ENCODE measurements at places on chromosomes 3 and 15.

GRCh38 chr3:147030274-147030673 is 376.1 kb downstream of the ZIC4 start:
- no peaks in the 10 kb centered on the region for H3K27me3 ChIP-seq
- H3K27ac ChIP-seq, result no peak overlapping the region
- H3K4me1 ChIP-seq, result no peaks in the 10 kb centered on the region
- no peak for DNase-seq
- H3K36me3 ChIP-seq, result no peaks in the 10 kb centered on the region
- no peak overlapping the region for H3K4me3 ChIP-seq

GRCh38 chr3:43796041-43796596 is 105.4 kb downstream of the ABHD5 start:
- DNase-seq, result no peak
- peaks cover 64% of the 10 kb centered on the region for H3K27me3 ChIP-seq
- H3K27ac ChIP-seq, result no peak overlapping the region
- peaks cover 1% of the 10 kb centered on the region for H3K36me3 ChIP-seq
- H3K4me1 ChIP-seq, result no peaks in the 10 kb centered on the region

DNA sequence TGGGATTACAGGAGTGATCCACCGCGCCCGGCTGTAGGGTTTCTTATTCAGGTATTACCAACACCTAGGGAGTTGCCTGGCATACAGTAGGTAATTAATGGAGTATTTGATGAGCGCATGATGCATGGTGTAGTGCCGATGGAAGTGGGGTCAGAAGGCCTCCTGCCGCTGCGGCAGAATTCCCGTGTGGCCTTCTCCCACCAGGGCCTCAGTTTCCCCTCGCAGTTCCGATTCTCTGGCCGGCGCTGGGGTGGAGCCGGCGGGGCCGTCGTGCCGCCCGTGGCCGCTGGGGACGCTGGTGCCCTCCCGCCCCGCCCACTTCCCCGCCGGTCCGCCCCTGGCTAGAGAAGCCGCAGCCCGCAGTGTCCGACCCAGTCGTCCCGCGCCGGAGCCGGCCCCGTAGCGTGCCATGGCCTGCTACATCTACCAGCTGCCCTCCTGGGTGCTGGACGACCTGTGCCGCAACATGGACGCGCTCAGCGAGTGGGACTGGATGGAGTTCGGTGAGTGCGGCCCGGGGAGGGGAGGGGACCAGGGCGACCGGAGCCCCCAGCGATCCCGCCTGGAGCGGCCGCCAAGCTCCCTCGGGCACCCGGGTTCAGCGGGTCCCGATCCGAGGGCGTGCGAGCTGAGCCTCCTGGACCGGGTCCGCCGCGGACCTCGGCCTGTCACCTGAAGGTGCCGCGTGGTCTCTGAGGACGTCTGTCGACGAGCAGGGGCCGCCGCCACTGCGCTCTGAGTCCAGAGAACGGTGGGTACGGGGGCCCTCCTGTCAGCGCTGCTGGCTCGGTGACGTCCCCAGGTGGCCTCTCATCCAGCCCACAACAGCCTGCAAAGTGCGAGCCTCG is at the start of gene IRAK2:
IRAK2 (plus strand) TSS at position 374 of the 848 bp plus-strand sequence; CDS start at position 410, 36 bp downstream.
- no peak within 1 kb of the TSS for H3K27ac ChIP-seq
- peak; percentile 23 for DNase-seq
- peaks cover 4% of the 10 kb centered on the region for H3K36me3 ChIP-seq
- H3K27me3 ChIP-seq, result no peaks in the 10 kb centered on the region
- H3K4me3 ChIP-seq, result peak within 1 kb of the TSS; percentile 71

- peaks cover 34% of the 10 kb centered on the region for H3K4me1 ChIP-seq
- DNase-seq, result no peak
- no peak overlapping the region for H3K4me3 ChIP-seq
- H3K36me3 ChIP-seq, result peaks cover 12% of the 10 kb centered on the region
- no peak overlapping the region for H3K27ac ChIP-seq
- H3K27me3 ChIP-seq, result no peaks in the 10 kb centered on the region
Measured at GRCh38 chr15:57149196-57149595, 227.1 kb upstream of the CGNL1 start.

DNA sequence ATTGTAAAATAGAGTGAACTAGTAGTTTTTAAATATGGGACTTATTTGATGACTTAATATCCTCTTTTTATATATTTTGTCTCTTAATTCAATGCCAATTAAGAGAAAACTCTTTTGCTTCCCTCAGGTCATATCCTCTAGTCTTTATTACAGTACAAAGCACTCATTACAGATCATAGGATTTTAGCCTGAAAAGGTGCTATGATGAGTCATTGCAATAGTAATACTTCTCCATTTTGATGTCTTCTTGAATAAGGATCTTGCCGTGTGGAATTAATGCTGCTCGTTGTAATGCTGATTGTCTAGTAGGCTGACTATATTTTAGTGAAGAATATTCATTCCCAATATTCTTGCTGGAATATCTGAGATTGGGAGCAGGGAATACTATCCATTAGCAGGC is 612.2 kb upstream of the GOLIM4 start:
- DNase-seq, result no peak
- H3K4me1 ChIP-seq, result no peaks in the 10 kb centered on the region
- H3K4me3 ChIP-seq, result no peak overlapping the region
- H3K27me3 ChIP-seq, result no peaks in the 10 kb centered on the region

GRCh38 chr3:17340693-17341092 is 401.7 kb downstream of the TBC1D5 start:
- DNase-seq, result no peak
- no peak overlapping the region for H3K27ac ChIP-seq
- H3K4me1 ChIP-seq, result no peaks in the 10 kb centered on the region
- peaks cover 1% of the 10 kb centered on the region for H3K36me3 ChIP-seq

GRCh38 chr3:135868801-135869200 is 96.7 kb upstream of the PPP2R3A start:
- H3K36me3 ChIP-seq, result no peaks in the 10 kb centered on the region
- no peaks in the 10 kb centered on the region for H3K4me1 ChIP-seq
- no peak overlapping the region for H3K27ac ChIP-seq
- H3K4me3 ChIP-seq, result no peak overlapping the region
- DNase-seq, result no peak

- peaks cover 13% of the 10 kb centered on the region for H3K4me1 ChIP-seq
- H3K27ac ChIP-seq, result peak overlapping the region; percentile 91
- no peaks in the 10 kb centered on the region for H3K36me3 ChIP-seq
- H3K27me3 ChIP-seq, result no peaks in the 10 kb centered on the region
Measured at GRCh38 chr3:17749281-17749680, 6.8 kb upstream of the TBC1D5 start.

DNA sequence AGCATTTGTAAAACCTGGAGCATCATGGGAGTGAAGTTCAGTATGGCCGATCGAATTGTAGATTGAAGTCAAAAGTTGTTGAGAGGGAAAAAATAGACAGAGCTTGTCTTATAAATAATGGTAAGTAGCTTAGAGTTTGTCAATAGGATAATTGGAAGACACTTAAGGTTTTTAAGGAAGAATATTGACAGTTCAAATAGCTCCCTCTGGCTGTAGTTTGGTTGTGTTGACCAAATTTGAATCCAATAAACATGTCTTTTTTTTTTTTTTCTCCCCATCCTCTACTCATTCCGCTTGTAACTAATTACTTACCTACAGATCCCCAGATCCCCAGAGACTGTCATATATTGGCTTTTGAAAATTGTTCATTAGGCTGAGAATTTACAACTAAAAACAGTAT is 677.0 kb downstream of the AGBL1 start:
- H3K4me1 ChIP-seq, result no peaks in the 10 kb centered on the region
- H3K36me3 ChIP-seq, result no peaks in the 10 kb centered on the region

DNA sequence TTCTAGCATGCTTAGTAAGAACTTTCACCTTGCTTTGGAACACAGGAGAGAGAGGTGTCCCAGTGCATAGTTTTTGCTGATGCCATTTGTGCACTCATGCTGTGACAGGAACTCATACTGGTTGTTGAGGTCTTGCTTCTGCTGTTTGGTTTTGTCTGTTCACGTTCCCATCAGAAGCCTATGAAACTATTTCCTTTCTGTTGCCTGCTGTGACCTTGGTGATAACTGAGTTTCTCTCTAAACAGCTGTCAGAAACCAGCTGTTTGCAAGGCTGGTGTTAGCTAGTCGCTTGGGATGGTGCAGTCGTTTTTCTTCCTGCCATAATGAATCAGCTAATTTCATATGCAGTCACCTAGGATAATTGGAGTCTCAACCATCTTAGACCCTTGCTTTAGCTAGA is 724.1 kb downstream of the GRM7 start:
- H3K36me3 ChIP-seq, result peaks cover 1% of the 10 kb centered on the region
- H3K4me3 ChIP-seq, result no peak overlapping the region
- H3K4me1 ChIP-seq, result no peaks in the 10 kb centered on the region
- DNase-seq, result no peak
- no peaks in the 10 kb centered on the region for H3K27me3 ChIP-seq

- DNase-seq, result no peak
- no peak overlapping the region for H3K27ac ChIP-seq
- no peaks in the 10 kb centered on the region for H3K4me1 ChIP-seq
- no peaks in the 10 kb centered on the region for H3K36me3 ChIP-seq
Measured at GRCh38 chr3:135736740-135737139, 228.8 kb upstream of the PPP2R3A start.

GRCh38 chr3:156619376-156619775 is 55.0 kb upstream of the TIPARP start:
- DNase-seq, result no peak
- no peaks in the 10 kb centered on the region for H3K4me1 ChIP-seq
- H3K27me3 ChIP-seq, result peaks cover 21% of the 10 kb centered on the region
- no peak overlapping the region for H3K27ac ChIP-seq

GRCh38 chr3:106629215-106629832 is 747.9 kb upstream of the CCDC54 start:
- no peaks in the 10 kb centered on the region for H3K4me1 ChIP-seq
- no peaks in the 10 kb centered on the region for H3K36me3 ChIP-seq
- no peaks in the 10 kb centered on the region for H3K27me3 ChIP-seq
- no peak overlapping the region for H3K4me3 ChIP-seq

DNA sequence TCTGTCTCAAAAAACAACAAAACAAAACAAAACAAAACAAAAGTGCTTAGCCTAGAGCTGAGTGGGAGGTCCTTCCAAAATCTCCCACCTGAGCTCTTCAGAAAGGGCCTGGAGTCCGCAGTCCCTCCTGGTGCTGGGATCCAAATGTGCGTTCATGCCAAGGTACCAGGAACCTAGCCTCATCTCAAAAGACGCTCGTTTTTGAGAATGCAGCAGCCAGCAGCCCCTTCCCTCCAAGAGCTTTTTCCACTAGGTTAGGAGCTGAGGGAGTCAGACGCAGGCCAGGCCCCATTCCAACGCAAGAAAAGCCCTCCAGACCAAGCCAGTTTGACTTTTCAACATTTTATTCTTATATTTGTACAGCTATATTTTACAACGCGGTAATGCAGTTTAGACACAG is 18.7 kb upstream of the RTP2 start:
- no peak overlapping the region for H3K4me3 ChIP-seq
- no peaks in the 10 kb centered on the region for H3K4me1 ChIP-seq
- H3K36me3 ChIP-seq, result peaks cover 23% of the 10 kb centered on the region
- no peaks in the 10 kb centered on the region for H3K27me3 ChIP-seq
- DNase-seq, result no peak

DNA sequence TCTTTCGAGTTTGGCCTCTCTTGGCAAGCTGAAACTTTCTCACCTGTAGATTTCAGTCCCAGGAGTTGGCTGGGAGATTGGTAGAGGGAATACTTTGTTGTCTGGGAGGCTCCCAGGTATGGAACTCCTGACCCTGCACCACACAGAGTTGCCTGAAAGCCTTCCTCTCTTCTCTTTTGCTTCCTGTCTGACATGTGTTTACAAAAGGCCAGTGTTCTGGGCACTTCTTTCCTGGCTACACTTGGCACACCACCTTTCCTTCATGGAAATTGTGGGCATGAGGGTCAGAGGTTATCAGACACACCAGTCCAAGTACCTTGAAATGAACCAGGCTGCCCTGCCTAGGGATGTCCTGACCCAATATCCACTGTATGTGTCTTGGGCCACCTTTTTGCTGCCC is 123.7 kb downstream of the ABHD5 start:
- DNase-seq, result no peak
- no peak overlapping the region for H3K27ac ChIP-seq
- H3K4me1 ChIP-seq, result no peaks in the 10 kb centered on the region
- H3K27me3 ChIP-seq, result peaks cover 11% of the 10 kb centered on the region

GRCh38 chr3:73394240-73394639 is 230.5 kb downstream of the PDZRN3 start:
- no peak overlapping the region for H3K4me3 ChIP-seq
- DNase-seq, result no peak
- H3K27me3 ChIP-seq, result no peaks in the 10 kb centered on the region
- H3K36me3 ChIP-seq, result no peaks in the 10 kb centered on the region
- H3K27ac ChIP-seq, result no peak overlapping the region

DNA sequence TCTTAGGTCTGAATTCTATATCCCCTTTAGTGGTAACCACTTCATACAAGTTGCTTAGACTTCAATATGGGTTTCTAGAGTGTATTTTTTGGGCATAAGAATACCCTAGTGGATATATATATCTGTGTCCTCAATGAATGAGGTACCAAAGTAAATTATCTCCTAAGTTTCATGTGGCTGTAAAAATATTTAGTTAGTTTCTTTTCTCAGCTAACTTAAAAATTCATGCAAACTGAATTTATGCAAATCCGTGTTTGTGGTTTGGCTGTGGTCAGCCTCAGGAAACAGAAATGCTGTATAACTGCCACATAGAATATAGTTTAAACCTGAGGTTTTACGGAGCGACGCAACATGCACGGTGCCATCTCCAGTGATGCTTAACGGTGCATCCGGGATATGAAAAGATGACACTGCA is 80.3 kb downstream of the PEX5L start:
- no peaks in the 10 kb centered on the region for H3K36me3 ChIP-seq
- H3K27me3 ChIP-seq, result no peaks in the 10 kb centered on the region
- H3K4me3 ChIP-seq, result no peak overlapping the region
- peaks cover 7% of the 10 kb centered on the region for H3K4me1 ChIP-seq
- no peak for DNase-seq
- no peak overlapping the region for H3K27ac ChIP-seq

GRCh38 chr15:32029862-32030781 is at the start of gene CHRNA7:
Gene CHRNA7 (plus strand): TSS chr15:32030515. CDS start chr15:32030595, 80 bp downstream.
- H3K27me3 ChIP-seq, result peaks cover 77% of the 10 kb centered on the region
- DNase-seq, result no peak
- no peak within 1 kb of the TSS for H3K27ac ChIP-seq
- peak within 1 kb of the TSS; percentile 65 for H3K4me3 ChIP-seq

GRCh38 chr15:77853910-77854309 is 221.2 kb upstream of the LINGO1 start:
- H3K4me3 ChIP-seq, result no peak overlapping the region
- no peak for DNase-seq
- no peak overlapping the region for H3K27ac ChIP-seq
- H3K36me3 ChIP-seq, result peaks cover 1% of the 10 kb centered on the region
- peaks cover 53% of the 10 kb centered on the region for H3K27me3 ChIP-seq
- peaks cover 5% of the 10 kb centered on the region for H3K4me1 ChIP-seq

DNA sequence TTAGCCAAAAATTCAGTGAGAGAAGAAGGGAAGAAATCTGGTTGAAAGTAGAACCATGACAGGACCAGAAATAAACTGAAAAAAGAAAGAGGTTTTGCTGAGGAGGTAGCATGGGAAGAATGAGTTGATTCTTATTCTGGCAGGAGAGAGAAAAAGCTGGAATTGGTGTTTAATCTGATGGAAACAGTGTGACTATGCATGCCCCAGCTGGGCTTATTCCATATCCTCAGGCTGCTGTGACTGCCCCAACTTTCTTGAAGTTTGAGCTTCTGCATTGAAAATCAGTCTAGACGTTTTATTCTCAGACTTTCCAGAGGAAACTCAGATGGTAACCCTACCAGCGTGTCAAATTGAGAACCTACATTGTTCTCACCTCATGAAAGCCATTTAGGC is 352.5 kb upstream of the DCBLD2 start:
- no peak overlapping the region for H3K4me3 ChIP-seq
- H3K36me3 ChIP-seq, result no peaks in the 10 kb centered on the region
